Activated T-helper 9 cell treated with anti-CD3 and anti-CD28 coated beads, Interleukin-2, amount 50 U/mL, for 16 hours (primary cell): ENCODE measurements at places on chromosomes 5 and 9.

DNA sequence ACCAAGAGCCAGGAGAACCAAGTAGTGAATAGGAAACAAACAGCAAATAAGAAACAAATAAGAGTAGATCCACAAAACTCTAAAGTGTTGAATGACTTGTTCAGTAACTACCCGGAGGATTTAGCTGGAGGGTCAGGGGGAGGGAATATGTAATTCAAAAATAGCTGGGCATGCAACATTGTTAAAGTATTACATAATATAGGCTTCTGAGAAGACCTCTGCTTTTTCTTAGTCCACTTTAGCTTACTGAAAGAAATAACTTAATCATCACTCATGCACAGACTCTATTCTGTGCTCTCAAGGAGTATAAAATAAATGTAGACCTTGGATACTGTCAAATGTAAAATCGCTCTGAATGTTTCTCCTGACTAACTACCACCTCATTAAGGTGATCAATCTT is 183.2 kb upstream of the POU5F2 start:
- DNase-seq: no peak

GRCh38 chr9:75602060-75602459 is 288.4 kb upstream of the PCSK5 start:
- DNase-seq: no peak

DNA sequence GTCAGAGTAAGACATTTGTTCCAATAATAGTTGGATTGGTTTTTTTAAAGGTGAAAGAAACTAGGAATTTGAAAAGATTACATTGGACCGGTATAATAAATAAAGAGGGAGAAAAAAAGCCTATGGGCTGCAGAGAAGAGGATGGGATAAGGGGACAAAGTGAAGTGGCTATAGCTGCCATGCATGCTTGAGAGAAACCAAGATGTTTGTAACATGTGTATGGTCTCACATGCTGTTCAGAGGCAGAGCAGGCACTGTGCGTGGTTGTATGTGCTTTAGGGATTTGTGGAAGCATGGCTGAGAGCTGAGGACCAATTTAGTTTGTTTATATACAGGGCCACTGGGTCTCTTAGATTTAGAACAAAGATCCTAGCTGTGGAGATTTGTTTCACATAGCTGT is 32.7 kb downstream of the LNPEP start:
- DNase-seq: no peak

DNA sequence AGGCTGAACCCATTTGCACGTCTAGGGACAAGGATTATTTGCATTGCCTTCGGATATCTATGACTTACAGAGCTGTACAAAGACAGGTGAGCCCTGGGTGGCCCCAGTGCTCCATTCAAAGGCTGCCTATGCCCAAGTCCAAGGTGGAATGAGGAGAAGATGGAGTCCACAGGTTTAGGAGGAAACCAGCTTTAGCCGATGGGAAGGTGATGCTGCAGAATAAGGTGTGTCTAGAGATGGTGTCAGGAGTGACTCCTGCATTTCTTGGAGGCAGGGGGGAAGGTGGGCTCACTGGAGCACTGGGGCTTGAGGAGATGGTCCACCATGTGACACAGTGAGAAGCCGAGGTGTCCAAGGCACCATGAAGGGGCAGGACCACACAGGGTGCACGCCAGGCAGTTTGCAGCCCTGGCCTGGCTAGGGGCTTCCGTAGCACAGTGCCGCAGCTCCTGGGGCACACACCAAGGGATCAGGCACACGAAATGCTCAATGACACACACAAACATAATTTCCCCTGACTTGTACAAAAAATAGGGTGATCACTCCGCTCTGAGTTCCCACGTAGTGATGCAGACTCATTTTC is 32.1 kb downstream of the SEMA4D start:
- no peak for DNase-seq

DNA sequence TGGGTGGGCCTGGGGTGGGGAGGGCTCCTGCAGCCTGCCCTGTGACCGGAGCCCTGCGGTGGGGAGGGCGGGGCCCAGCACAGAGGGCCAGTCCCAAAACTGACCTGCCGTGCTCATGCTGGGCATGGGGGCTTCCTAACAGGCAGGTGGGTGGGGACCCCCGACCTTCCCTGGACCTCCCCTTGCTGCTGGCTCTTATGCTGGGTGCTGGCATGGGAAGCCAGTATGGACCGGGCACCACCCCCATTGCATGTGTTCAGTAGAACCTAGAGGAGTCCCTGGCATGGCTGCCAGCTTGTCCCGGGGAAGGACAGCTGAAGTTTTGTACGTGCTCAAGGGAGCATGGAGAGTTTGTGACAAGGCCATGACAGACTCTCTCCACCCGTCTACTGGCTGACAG is 37.1 kb downstream of the WNK2 start:
- no peak for DNase-seq

DNA sequence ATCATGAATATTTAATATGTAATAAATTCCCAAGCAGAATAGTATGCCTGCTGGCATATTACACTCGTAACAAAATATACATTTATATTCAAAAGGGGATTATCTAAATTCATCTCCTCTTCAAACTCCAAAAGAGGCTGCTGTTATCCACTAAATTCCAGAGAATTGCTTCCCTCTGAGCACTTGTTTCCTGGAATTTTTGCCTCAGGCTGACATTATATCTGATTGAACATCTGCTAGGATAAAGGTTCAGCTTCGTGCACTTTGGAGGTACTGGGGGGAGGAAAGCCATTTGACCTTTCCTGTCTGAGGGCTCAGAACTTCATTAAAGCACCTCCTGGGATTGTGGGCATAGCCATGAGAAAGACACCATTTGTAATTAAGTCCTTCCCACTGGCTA is 4.3 kb upstream of the HAPLN1 start:
- no peak for DNase-seq

DNA sequence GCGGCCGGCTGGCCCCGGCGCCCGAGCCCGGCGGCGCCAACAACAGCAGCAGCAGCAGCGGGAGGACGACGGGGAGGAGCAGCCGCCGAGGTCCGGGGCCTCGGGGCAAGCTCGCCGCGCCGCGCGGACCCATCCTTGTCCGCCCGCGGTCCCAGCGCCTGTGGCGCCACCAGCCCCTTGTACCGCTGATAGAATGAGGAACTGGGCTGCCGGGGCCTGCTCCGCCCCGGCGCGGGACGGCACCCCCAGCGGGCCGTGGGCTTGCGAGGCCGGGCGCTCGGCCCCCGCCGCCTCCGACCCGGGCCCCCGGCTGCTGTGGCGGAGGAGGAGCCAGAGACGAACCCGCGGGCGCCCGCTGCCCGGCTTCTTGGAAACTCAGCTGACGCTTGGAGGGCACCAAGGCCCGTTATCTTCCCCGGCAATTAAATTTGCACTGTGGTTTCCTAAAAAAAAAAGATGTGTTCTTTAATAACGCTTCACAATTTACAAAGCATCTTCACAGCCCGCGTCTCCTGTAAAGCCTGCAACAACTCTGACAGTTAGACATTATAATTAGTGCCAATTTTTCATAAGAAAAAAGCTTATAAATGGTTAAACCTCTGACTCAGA is at the start of gene ARSB:
ARSB (minus strand) TSS at position 195 of the 609 bp plus-strand sequence; CDS start at position 133, 62 bp downstream.
- peak; percentile 39 for DNase-seq

- no peak for DNase-seq
These were observed 46.3 kb downstream of the PAM start for GRCh38 chr5:102801371-102801770.

GRCh38 chr9:27204578-27204977 is 92.4 kb downstream of the EQTN start:
- no peak for DNase-seq

- DNase-seq: no peak
These were observed 7.3 kb downstream of the SH3RF2 start for GRCh38 chr5:145943674-145944121.

- DNase-seq: no peak
These were observed 1176.1 kb downstream of the CDH9 start for GRCh38 chr5:25862276-25862675.

GRCh38 chr5:31107091-31107518 is 86.4 kb upstream of the CDH6 start:
- DNase-seq: no peak

DNA sequence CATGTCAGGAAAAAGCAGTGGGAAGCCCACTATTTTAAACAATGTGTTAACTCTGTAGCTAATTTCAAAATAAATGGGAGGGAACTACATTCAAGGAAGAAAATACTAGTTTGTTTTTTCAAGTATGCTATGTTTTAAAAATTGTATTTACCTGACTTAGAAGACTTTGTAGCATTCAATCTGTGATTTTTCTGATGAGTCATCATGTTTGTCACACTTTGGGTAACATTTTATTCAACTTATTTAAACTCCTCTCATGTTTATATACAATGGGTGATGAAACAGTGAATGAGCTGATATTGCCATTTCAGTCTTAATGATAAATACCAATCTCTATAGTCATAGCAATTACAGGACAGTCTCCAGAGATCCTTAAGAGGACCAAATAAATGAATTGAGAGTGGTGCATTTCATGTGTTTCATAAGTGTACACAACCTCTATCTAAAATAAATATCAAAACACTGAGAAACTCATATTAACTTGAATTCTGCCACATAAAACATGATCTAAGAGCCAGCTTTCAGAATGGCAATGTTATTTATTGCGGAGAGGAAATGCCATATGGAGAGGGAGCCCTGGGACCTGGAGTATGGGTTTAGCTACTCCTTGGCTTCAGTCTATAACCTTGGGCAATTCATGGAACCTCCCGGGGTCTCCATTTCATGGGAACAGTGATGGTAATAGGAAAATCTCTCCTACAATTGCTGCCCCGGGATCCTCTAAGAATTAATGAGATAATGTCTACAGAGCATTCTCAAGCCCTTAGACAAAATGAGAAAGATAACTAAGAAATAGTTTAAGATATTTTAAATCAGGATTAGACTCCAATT is 913.9 kb downstream of the TLE4 start:
- no peak for DNase-seq

DNA sequence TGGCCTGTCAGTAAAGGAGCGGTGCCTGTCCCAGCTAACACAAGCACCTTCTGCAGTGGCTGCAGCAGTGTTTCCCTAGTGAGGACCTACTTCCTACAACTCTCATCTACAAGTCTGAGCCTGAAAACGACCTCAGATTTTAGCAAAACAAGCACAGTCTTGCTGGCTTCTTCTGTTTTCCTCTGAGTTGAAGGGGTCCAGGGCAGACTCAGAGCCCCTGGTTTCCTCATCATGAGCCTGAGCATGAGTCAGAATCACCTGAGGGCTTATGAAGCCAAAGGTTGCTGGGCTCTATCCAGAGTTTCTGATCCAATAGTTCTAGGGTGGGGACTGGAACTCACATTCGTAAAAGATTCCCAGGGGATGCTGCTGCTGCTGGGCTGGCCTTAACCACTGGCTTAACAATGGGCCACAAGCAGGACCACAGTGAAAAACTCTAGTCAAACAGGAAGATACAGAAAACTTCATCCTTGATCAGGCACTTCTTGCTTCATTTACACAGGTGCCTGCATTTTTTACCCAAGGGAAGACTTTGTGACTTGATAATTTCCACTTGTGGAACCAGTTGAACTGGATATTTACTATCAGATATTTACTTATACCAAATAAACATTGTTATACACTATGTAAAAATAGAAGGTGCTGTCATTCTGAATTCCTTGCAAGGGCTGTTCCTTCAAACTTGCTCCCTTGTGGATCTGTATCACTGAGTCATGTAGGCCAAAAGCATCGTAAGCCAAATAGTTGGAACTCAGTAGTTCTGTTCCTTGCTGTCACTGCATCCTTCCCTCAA is 4.3 kb upstream of the ACER2 start:
- no peak for DNase-seq

GRCh38 chr5:109250533-109251329 is 159.0 kb downstream of the PJA2 start:
- no peak for DNase-seq

DNA sequence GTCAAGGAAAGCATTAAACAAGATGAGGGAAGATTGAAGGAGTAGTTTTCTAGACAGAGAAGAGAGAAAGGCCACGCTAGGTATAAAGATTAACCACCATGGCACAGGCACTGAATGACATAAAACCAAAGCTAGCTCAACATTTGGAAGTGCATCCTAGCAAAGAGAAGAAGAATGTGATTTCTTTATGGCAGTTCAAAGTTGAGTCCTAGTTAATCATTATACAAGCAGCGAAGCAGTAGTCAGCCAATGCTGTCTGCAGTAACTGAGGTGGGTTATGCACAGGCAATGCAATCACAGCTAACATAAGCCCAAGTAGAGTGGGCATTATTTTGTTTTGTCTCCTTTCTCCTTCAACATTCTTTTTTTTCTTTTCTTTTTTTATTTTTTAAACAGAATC is 24.0 kb upstream of the ANKRD31 start:
- DNase-seq: no peak

GRCh38 chr9:89527084-89527483 is 29.2 kb upstream of the SEMA4D start:
- DNase-seq: no peak

DNA sequence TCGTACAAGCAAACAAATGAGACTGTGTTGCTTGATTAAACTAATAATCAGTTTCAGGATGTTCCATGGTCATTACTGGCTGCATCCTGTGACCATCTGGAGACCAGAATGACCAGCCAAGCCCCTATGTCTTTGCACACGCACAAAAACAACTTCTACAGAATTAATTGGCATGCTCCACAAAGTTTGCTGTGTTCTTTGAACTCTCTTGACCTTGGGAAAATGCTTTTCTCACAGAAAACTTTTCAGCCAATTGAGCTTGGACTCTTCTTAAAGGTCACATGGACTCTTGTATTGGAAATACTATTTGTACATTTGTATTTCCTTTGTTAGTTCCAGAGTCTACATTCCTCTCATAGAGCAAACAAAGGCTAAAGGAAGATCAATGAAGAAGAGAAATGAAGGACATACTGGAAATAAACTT is 147.8 kb downstream of the ARRDC3 start:
- DNase-seq: no peak

- no peak for DNase-seq
These were observed 19.5 kb upstream of the SNAPC3 start for GRCh38 chr9:15403155-15403554.

DNA sequence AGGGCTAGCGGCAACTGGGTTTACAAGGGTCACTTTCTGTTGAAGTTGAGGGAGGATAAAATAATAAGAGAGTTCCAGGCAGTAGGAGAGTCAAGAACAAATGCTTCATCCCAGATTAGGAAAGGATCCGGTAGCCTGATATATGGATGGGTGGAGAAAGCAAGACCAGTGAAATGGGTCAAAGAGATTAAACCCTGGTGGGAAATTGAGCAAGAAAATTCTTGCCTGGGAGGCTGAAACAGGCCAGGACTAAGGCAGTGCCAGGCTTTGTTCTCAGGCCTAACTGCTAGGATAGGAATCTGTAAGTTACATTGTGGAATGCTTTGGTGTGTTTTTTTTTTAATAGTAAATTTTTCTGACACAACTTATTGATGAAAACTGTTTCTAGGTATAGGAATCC is 257.4 kb upstream of the RFX3 start:
- no peak for DNase-seq

- no peak for DNase-seq
These were observed at the start of gene GABRB2 for GRCh38 chr5:161546470-161547301. Gene GABRB2 (minus strand): TSS chr5:161546725. CDS start chr5:161546643, 82 bp downstream.

DNA sequence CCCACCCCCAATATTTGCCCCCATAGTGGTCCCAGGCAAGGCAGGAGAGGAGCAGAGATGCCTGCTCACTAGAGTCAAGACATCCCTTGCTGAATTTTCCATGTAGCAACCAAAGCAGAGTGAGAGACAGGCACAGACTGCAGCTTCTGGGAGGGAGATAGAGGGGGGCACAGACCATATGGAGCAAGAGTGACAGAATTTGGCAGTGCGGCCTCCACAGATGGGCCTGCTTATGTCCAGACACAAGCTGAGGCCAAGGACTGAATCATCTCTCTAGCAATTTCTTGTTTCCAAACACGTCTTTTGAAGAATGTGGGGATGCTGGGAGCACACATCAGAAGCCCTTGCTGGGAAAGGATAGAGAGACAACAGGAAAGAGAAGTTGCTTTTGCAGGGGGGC is 53.0 kb upstream of the ALDH1B1 start:
- DNase-seq: no peak

GRCh38 chr9:116172216-116172615 is 18.6 kb downstream of the PAPPA start:
- DNase-seq: no peak
